Kidney epithelial cell (primary cell): ENCODE measurements at places on chromosomes 3 and 15.

- DNase-seq, result no peak
These were observed 21.3 kb upstream of the CCR4 start for GRCh38 chr3:32930161-32930560.

DNA sequence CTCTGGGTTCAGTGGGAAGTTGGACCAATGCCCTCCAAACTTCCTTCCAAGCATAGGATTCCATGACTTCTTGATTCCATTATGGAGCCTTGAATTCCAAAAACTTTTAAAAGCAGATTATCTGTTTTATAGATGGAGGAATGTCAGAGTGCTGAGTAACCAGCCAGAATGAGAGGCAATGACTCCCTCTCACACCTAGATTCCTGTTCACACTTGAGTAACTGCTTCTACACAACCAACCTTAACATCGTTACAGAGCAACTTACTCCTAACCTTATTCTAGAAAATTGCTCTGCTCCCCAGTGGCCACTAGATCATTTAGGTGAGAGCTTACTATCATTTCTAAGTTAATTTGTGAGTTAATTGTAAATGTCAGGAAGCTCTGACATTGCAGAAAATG is 24.2 kb upstream of the NR2F2 start:
- DNase-seq, result no peak

DNA sequence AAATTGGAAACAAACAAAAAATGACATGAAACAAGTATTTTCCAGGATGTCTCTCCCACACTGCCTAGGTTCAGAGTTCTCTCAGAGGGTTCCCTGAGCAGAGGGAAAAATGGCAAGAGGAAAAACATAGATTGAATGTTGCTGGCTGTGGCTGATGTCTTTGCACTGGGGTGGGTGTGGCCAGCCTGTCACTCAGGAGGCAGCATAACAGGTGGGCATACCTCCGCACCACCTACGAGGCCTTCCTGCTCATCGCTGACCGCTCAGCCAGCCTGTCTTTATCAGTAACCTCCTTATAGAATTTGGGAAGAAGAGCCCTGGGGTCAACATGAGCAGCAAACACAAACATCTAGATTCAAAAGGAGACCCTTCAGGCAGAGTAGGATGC is 216.6 kb upstream of the UMPS start:
- DNase-seq, result no peak

GRCh38 chr3:13440204-13440817 is 20.2 kb upstream of the NUP210 start:
- DNase-seq, result no peak

DNA sequence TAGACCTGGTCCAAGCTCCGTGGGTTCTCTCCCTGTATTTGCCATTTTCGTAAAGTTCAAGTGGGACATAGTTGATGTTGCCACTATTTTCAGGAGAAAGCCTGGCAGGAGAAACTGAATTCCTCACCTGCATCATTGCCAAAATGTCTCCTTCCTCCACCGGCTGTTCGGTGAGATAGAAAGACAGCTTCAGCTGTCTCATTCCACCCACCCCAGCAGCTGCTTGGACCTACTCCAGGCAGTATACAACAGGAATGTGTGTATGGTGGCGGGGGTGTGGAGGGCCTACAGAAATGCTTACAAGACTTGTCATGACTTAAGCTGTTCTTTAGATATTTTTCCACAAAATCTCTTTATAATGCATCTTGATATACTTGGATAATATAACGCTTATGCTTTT is 132.7 kb upstream of the RAP2B start:
- no peak for DNase-seq
